Dermis blood vessel endothelial cell (primary cell): ENCODE measurements at places on chromosomes 6 and 20.

DNA sequence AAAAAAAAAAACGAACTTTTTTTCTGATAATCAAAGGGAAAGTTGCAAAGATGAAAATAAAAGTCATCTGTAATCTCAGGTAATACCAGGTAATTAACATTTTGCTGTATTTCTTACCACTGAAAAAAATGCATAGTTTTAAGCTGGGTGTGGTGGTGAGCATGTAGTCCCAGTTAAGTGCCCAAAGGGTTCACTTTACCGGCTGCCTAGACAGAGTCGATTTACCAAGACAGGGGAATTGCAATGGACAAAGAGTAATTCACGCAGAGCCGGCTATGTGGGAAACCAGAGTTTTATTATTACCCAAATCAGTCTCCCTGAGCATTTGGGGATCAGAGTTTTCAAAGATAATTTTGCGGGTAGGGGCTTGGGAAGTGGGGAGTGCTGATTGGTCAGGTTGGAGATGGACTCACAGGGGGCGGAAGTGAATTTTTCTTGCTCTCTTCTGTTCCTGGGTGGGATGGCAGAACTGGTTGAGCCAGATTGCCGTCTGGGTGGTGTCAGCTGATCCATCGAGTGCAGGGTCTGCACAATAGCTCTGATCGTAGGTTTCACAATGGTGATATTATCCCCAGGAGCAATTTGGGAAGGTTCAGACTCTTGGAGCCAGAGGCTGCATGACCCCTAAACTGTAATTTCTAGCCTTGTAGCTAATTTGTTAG, 51.9 kb downstream of the RPF2 start:
- no peak for DNase-seq

GRCh38 chr6:36118550-36119107, 11.7 kb upstream of the MAPK13 start:
- peak; percentile 40 for DNase-seq

DNA sequence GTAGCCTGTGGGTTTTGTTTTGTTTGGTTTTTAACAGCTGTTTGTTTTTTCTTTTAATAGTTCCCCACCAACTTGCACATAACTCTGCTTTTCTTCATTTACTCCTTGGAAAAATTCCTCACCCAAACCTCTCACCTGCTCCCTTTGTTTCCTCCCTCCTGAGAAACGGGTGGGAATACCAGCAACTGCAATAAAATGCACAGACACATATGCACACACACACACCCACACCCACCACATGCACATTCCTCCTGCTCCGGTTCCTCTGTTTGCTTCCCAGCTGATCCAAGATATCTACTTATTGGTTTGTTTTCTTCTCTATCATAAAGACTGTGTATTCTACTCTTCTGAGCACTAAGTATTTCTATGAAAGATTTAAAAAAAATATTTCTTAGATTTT, 161.1 kb upstream of the EPHA7 start:
- DNase-seq: no peak

- no peak for DNase-seq
These were observed 51.2 kb upstream of the RANBP9 start for GRCh38 chr6:13762611-13763441.

GRCh38 chr20:31846793-31847138, 1.4 kb upstream of the FOXS1 start:
- no peak for DNase-seq

GRCh38 chr6:151679081-151679480, 128.4 kb upstream of the ESR1 start:
- no peak for DNase-seq

DNA sequence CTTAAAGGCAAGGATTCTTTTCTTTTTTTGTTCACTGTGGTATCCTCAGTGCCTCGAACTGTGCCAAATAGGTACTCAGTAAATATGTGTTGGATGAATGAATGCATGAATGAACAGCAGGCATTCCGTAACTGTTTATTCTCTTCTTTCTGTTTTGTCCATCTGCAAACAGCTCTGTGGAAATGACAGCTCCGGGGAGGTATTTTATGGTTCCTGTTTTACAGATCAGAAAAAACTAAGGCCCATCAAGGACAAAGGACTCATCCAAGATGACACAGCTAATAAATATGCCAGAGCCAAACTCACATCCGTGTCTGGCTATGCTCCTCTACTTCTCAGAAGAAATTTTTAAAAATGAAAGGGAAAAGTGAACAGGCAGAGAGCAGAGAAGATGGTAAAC, 21.0 kb downstream of the JPH2 start:
- DNase-seq: peak; percentile 23
